ENCODE measurements at places on chromosomes 6 and 20.
A peak's percentile ranks its signal among the peaks of the same experiment; 100 is the strongest.

DNA sequence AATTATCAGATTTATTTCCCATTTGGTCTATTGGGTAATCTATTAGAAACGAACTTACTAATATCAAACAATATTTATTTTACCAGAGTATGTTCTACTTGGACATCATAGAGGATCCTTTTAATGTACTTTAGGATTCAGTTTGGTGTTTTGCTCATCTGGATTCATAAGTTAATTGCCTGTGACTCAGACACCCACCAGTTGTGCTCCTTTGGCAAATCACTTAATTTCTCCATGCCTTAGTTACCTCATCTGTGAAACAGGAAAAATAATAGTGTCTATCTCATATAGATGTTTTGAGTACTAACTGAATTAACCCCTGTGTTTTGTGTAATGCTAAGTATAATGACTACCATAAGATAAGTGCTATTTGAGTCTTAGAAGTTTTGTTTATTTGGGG, 292.1 kb downstream of the LAMA2 start:
- DNase-seq, result no peak

DNA sequence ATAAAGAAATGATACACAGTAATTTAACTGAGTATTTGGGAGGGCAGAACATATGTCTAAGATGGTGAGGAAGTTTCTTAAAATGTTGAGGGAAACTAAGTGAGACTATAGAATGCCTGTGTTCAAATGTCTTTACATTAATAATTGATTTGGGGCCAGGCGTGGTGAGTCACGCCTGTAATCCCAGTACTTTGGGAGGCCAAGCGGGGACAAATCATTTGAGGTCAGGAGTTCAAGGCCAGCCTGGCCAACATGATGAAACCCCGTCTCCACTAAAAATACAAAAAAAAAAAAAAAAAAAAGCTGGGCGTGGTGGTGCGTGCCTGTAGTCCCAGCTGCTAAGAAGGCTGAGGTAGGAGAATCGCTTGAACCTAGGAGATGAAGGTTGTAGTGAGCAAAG, 66.7 kb downstream of the THEMIS start:
- no peak for DNase-seq

GRCh38 chr6:109448615-109449014, 7.0 kb downstream of the MICAL1 start:
- no peak for DNase-seq

- no peak for DNase-seq
Observed at GRCh38 chr6:45461486-45461885, 83.8 kb upstream of the SUPT3H start.

- no peak for DNase-seq
Observed at GRCh38 chr20:58700121-58700821, 7.7 kb downstream of the NPEPL1 start.

- DNase-seq, result no peak
Observed at GRCh38 chr6:168581236-168581635, 140.3 kb downstream of the SMOC2 start.

GRCh38 chr6:48426636-48427035, 315.6 kb upstream of the PTCHD4 start:
- no peak for DNase-seq

- no peak for DNase-seq
Observed at GRCh38 chr6:99709062-99709461, 102.4 kb downstream of the PRDM13 start.

GRCh38 chr6:25290306-25291060, 11.3 kb downstream of the CARMIL1 start:
- DNase-seq, result no peak

- DNase-seq, result peak; percentile 70
Observed at GRCh38 chr6:133512410-133513016, 271.4 kb downstream of the EYA4 start.

DNA sequence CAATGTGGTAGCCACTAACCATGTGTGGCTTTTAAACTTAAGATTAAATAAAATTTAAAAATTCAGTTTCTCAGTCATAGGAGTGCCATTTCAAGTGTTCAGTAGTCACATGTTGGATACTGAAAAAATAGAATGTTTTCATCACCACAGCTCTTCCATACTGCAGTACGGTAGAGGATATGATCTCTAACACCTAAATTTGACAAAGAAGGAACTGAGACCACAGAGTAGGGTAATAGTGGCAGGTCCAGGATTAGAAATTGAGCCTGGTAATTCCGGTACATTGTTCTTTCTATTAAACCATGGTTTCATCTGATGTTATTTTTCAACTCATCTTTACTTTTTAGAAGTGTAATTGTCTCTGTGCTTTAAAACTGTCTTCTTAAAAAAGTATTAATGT, 104.0 kb downstream of the CD2AP start:
- DNase-seq, result no peak

DNA sequence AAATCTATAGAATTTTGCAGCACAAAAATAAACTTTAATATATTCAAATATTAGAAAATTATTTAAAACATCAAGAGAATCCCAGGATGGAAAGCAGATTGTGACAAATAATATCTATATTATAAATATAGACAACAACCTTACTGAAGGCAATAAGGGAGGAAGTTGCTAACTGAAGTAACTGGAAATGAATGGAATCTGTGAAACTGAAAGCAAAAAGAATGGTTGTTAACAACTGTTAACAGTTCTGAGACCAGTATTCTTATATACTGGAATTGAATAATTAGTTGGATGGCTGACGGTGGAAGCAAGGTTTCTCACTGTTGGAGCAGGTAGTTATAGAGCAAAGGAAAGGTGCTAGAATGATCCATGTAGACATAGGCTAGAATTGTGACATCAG, 220.4 kb downstream of the PLCB1 start:
- no peak for DNase-seq

- DNase-seq, result no peak
Observed at GRCh38 chr6:71292001-71292400, 3.4 kb downstream of the OGFRL1 start.

GRCh38 chr20:8744228-8744844, 324.6 kb upstream of the PLCB4 start:
- no peak for DNase-seq

Data from activated CD4-positive, alpha-beta T cell treated with anti-CD3 and anti-CD28 coated beads, Interleukin-2, amount 10 ng/mL, durations not matched to agents 24 days and 14 days (primary cell).